ENCODE measurements at places on chromosomes 12 and 14. TPM values are rescaled to one million over a fixed set of nuclear protein-coding genes. Genes with fewer than 3 reads are reported as not detected.

DNA sequence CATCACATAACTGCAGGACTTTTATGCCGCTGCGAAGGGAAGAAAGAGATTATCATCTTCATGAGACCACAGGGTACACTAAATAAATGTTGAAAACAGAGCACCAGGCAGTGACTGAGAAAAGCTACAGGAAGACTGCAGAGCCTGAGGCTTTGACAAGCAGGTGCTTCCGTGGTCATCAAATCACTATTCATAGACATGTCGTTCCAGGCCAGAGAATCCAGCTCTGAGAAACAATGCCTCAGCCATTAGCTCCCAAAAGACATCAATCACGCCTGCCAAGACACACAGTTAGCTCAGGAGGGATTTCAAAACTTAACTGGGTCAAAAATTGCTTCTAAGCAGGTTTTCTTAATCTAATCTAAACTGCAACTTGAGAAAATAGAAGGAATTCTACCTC is 47.2 kb upstream of the GARIN6 start:
- H3K4me3 ChIP-seq: no peak overlapping the region
- DNase-seq: no peak
- no peaks in the 10 kb centered on the region for H3K27me3 ChIP-seq

DNA sequence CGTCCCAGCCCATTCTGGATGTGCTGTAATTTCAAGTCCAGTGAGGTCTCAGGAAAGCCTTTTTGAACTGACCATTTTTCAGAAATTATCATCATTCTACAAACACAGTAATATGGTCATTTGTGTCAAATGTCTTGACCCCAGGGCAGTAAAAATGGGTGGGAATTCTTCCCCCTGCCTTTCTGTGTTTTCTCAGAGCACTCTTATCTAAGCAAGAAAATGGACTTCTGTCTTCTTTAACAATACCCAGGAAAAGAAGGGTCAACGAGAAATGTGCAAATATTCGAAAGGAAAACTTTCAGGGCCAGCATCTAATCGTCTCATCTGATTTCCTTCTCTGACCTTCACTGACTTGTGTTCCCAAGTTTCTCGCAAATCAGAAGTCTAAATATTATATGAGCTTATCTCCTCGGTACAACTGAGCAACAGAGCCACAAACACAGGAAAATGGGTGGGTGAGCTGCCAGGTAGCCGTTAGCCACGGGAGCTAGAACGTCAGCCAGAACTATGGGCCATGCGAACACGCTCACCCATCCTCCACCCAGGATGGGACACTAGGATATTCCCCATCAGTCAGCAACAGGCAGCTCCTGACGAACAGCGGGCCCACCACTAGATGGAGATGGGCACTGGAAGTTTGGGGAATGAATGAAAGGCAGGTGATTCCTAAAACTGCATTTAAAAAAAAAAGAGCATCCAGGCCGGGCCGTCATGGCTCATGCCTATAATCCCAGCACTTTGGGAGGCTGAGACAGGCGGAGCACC is 57.1 kb downstream of the VWF start:
- no peaks in the 10 kb centered on the region for H3K27me3 ChIP-seq
- H3K4me1 ChIP-seq: peaks cover 7% of the 10 kb centered on the region
- no peak overlapping the region for H3K4me3 ChIP-seq

- no peak overlapping the region for H3K27ac ChIP-seq
- peaks cover 48% of the 10 kb centered on the region for H3K27me3 ChIP-seq
- H3K4me3 ChIP-seq: peak overlapping the region; percentile 52
These were observed 905 bp downstream of the CISTR start for GRCh38 chr12:53750812-53751335.

DNA sequence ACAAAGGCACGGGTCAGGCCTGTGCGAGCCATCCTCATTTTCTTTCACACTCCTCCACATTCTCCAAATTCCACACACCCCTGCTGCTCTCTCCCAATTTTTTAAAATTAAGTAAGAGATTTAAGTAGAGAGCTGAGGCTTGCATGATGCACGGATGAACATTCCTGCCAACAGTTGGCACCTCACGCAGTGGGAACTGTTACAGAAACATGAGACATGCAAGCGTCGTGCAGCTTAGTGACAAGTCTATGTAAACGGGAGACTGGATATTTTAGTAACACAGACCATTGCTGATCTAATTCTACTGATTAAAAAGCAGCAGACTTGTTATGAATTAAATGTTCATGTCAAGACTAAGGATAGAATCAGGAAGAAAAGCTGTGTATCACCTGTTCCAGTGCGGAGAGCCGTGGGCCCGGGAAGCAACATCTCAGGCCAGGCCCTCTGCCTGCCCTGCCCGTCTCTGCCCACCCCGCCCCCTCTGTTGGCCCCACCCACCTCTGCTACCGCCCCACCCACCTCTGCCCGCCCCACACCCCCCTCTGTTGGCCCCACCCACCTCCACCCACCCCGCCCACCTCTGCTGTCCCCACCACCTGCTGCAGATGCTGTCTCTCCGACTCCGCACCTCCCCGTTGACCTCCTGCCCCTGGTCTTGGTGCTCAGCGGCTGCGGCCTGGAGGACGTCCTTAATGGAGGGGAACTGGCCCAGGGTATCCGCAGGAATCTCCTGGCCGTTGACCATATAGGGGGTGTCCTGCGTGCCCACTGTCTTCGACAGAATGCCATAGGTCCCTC is 21.2 kb downstream of the GOLGA3 start:
- H3K27me3 ChIP-seq: no peaks in the 10 kb centered on the region
- H3K36me3 ChIP-seq: peaks cover 60% of the 10 kb centered on the region
- H3K4me1 ChIP-seq: peaks cover 10% of the 10 kb centered on the region
- no peak overlapping the region for H3K27ac ChIP-seq

DNA sequence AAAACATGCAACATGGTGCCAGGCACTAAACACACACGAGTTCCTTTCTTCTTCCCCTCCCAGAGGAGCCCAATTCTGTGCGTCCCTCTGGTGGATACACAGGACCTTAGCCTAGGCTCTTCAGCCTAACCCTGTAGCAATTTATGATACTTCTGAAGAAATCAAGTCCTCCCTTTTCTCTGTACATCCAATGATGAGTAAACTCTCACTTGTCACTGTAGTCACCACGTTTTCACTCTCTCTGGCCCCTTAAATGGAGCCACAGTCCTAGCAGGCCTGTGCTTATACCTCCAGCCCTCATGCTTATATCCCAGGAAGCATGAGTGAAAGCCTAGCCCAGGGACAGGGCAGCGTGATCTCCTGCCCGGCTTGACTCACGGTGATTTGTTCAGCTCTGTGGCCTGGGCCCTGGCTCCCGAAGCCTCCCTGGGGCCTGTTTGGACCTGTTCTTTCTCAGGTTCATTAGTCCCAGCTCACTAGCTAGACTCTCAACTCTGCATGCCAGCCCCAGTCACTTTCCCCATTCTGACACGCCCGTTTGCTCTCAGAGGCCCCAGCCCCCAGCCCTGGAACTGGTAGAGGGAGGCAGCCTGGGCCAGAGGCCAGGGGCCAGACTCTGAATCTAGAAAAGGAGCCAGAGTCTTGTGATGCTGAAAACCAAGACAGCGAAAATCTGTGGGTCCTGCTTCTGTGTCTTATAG is 24.1 kb upstream of the PLEKHG3 start:
- no peak overlapping the region for H3K4me3 ChIP-seq
- no peaks in the 10 kb centered on the region for H3K36me3 ChIP-seq
- no peak overlapping the region for H3K27ac ChIP-seq
- H3K27me3 ChIP-seq: no peaks in the 10 kb centered on the region

DNA sequence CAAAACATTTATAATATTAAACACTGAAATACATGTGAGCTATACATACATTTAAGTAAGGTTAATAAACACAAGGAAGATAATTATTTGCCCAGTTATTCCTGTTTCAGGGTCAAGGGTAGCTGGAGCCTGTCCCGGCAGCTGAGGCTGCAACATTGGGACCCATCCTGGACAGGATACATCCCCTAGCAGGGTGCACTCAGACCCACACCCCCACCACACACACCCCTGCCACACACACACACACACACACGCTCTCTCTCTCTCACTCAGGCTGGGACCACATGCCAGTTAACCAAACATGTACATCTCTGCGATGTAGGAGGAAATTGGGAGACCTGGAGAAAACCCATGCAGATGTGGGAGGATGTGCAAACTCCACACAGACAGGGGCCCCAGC is 112.6 kb upstream of the TMCC3 start:
- H3K36me3 ChIP-seq: no peaks in the 10 kb centered on the region
- H3K27ac ChIP-seq: no peak overlapping the region
- H3K27me3 ChIP-seq: no peaks in the 10 kb centered on the region

DNA sequence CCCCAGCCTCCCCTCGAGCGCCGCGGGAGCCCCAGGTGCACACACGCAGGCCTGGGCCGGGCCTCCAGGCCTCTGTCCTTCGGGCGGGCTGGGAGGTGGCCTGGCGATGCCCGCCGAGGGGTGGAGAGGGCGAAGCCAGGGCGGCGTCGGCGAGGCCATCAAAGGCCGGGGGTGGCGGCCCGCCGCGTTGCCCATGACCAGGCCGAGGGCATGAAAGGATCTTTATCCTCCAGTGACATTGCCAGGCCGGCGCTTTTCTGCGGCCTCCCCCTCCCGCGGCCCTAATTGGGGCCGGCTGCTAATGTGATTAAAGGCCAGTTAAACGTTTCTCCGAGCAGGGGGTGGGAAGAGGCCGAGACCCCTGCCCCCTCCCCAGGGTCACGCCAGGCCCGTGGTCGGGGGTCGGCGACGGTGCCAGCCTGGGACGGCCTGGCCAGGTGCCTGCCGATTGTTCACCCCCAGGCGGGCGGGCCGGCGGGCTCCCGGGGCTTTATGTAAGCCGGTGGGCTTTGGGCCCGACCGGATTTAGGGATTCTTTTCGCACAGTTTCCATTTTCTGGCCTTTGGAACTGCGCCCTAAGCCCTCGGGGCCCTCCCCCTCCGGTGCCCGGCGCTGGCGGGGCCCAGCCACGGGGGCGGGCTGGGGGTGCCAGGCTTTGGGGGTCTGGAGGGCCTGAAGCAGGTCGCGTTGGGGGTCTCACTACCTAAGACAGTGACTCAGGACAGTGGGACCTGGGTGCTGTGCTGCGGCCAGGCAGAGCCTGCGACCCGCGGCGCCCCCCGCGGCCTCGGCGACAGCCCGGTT is 103.2 kb upstream of the DIO3 start:
- no peak overlapping the region for H3K4me3 ChIP-seq
- peaks cover 55% of the 10 kb centered on the region for H3K27me3 ChIP-seq
- H3K4me1 ChIP-seq: peaks cover 14% of the 10 kb centered on the region
- no peak overlapping the region for H3K27ac ChIP-seq
- DNase-seq: no peak

- H3K27ac ChIP-seq: no peak overlapping the region
- H3K36me3 ChIP-seq: no peaks in the 10 kb centered on the region
- DNase-seq: no peak
- no peaks in the 10 kb centered on the region for H3K27me3 ChIP-seq
- H3K4me1 ChIP-seq: peaks cover 12% of the 10 kb centered on the region
These were observed 17.4 kb downstream of the ACVRL1 start for GRCh38 chr12:51924551-51925319.

GRCh38 chr14:74645756-74646470 is 33.9 kb upstream of the LTBP2 start:
- no peak overlapping the region for H3K27ac ChIP-seq
- DNase-seq: no peak
- H3K4me3 ChIP-seq: no peak overlapping the region
- H3K36me3 ChIP-seq: no peaks in the 10 kb centered on the region
- no peaks in the 10 kb centered on the region for H3K4me1 ChIP-seq

DNA sequence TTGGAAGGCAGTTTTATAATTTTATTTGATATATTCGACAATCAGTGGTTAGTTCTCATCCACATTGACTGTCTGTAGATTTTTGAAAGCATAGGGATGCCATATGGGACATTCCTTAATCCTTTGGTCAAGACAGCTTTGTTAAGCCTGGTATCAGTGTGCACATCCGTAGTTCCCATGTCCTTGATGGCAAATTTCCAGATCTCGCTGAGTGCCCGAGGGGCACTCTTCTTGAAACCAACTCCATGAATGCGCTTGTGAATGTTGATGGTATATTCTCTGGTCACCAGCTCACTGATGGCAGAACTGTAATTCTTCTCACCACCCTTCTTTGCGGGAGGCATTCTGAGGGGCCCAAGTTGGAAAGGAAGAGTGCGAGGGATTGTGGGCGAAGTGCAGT is 6.1 kb upstream of the DENND5B start:
- H3K27ac ChIP-seq: no peak overlapping the region
- no peak for DNase-seq
- H3K4me3 ChIP-seq: no peak overlapping the region

DNA sequence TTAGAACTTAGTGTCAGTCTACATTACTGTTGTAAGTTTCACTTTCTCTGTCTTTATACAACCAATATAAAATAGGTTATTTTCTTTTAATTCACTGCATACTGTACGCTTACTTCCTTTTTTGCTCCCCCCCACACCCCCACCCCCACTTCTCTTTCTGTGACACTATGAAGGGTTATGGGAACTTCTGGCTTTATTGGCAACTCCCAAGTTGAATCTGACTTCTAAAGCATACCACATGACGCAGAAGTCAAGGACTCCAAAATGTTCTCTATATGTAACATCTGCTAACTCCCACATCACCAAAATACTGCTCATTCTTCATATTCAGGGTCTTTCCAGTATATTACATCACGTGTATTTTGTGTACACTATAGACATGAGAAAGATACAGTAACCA is 81.2 kb upstream of the ATXN7L3B start:
- no peak overlapping the region for H3K27ac ChIP-seq
- no peaks in the 10 kb centered on the region for H3K36me3 ChIP-seq
- no peak for DNase-seq

GRCh38 chr14:104637546-104638003 is 33.0 kb upstream of the TMEM179 start:
- peaks cover 6% of the 10 kb centered on the region for H3K4me1 ChIP-seq
- peaks cover 13% of the 10 kb centered on the region for H3K27me3 ChIP-seq

- no peak for DNase-seq
- H3K27me3 ChIP-seq: peaks cover 64% of the 10 kb centered on the region
These were observed 619 bp upstream of the NTN4 start for GRCh38 chr12:95790917-95791849.

GRCh38 chr14:69044965-69045555 is 66.0 kb upstream of the ACTN1 start:
- H3K36me3 ChIP-seq: no peaks in the 10 kb centered on the region
- peaks cover 12% of the 10 kb centered on the region for H3K4me1 ChIP-seq
- H3K27me3 ChIP-seq: no peaks in the 10 kb centered on the region
- no peak overlapping the region for H3K27ac ChIP-seq

DNA sequence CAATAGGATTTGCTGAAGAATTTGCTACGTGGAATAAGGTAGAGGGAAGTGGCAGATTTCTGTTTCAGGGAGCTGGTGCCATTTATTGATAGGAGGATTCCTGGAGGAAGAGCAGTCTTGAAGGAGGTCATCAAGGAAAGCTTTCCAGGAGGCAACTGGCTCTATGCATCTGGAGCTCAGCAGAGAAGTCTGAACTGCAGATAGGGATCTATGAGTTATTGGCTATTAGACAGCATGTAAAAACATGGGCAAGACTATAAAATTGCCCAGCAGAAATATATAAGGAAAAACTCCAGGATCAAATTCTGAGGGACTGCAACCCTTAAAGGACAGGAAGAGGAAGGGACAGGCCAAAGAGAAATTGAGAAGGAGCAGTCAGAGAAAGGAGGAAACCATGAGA is 8.9 kb upstream of the RAP1B start:
- no peaks in the 10 kb centered on the region for H3K36me3 ChIP-seq
- DNase-seq: no peak
- H3K4me3 ChIP-seq: no peak overlapping the region
- H3K27ac ChIP-seq: no peak overlapping the region

Gene RIN3
- 67.9 TPM for total RNA-seq

Gene PRH2
- total RNA-seq: not detected

Gene SLC35F4
- not detected for total RNA-seq

Gene POTEM
- total RNA-seq: not detected
